Mammary microvascular endothelial cell (primary cell): ENCODE measurements at places on chromosomes 7 and 10. TPM values are rescaled to one million over a fixed set of nuclear protein-coding genes. Genes with fewer than 3 reads are reported as not detected.

The SPDYE16 gene
- 0.07 TPM in 1 of 2 replicates, not detected in the other for total RNA-seq

The ADAM8 gene
- 1.5 and 3.8 TPM in 2 replicates for total RNA-seq

The PRKCQ gene
- 0.05 and 0.07 TPM in 2 replicates for total RNA-seq

The TMUB1 gene
- total RNA-seq, result 35.4 and 40.9 TPM in 2 replicates

The LRIT2 gene
- total RNA-seq, result not detected in 2 replicates

The HMX3 gene
- total RNA-seq, result 0.10 TPM in 1 of 2 replicates, not detected in the other

The WDFY4 gene
- 2.6 and 3.5 TPM in 2 replicates for total RNA-seq

The INA gene
- total RNA-seq, result 1.1 and 1.6 TPM in 2 replicates
